Activated CD8-positive, alpha-beta memory T cell treated with anti-CD3 and anti-CD28 coated beads for 1 hour (primary cell): ENCODE measurements at places on chromosomes 5 and 9.

DNA sequence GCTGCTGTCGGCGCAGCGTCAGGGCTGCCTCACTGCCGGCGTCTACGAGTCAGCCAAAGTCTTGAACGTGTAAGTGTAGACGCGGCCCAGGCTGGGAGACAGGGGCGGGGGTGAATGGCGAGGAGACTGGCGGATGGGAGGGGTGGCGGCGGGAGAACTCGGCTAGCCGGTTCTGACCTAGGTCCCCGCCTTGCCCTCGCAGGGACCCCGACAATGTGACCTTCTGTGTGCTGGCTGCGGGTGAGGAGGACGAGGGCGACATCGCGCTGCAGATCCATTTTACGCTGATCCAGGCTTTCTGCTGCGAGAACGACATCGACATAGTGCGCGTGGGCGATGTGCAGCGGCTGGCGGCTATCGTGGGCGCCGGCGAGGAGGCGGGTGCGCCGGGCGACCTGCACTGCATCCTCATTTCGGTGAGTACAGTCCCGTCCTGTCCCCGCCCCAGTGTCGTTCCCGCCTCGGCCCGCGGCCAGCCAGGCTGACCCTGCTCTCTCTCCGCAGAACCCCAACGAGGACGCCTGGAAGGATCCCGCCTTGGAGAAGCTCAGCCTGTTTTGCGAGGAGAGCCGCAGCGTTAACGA is 745 bp downstream of the GADD45G start:
- DNase-seq, result peak; percentile 17

DNA sequence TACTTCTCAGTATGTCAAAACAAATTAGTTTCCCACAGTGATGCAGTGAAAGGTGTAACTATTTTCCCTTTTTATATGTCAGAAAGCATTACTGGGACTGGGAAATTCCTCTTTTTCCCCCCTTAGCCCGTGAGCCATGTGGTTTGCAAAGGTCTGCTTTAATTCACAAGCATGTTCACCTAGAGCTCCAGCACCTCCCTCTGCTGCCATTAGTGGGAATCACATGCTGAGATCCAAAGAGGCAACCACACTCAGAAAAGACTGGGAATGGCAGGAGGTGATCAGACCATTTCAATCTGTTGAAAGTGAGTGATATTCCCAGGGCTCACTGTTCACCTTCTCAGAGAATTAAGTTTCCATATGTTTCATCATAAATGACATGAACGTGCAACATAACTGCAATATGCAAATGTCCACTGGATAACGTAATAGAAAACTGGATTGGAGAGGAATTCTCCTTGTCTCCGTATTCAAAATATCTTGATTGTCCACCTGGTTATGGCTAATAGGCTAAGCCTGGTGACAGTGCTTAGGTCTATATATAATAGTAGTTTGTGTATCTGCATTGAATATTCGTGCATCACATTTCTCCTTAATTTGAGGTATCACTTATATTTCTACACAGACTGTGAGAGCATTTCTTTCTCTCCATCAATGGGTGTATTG is 703.5 kb upstream of the WWC1 start:
- DNase-seq, result no peak

GRCh38 chr5:64165500-64166200 is at the start of gene RNF180:
Gene RNF180 (plus strand): TSS chr5:64165843. CDS start chr5:64200808, 34,965 bp downstream.
- no peak for DNase-seq

- DNase-seq, result no peak
These were observed 1.6 kb upstream of the PRDM6 start for GRCh38 chr5:123087173-123088030.

DNA sequence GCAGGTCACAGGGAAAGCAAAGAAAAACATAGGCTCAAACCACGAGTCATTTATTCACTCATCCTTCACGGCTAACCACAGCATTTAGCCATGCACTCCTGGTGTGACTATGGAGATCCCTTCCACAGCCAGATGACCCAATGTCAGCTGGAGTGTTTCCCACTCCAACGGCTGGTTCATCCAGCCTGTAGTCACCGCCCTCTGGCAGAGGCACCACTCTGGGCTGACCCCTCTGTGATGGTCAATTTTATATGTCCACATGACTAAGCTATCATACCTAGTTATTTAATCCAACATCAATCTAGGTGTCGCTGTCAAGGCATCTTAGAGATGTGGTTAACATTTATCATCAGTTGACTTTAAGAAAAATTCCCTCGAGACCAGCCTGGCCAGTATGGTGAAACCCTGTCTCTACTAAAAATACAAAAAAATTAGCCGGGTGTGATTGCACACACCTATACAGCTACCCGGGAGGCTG is 9.5 kb upstream of the PHF19 start:
- DNase-seq, result no peak

- no peak for DNase-seq
These were observed 122.4 kb downstream of the BASP1 start for GRCh38 chr5:17339841-17340240.

DNA sequence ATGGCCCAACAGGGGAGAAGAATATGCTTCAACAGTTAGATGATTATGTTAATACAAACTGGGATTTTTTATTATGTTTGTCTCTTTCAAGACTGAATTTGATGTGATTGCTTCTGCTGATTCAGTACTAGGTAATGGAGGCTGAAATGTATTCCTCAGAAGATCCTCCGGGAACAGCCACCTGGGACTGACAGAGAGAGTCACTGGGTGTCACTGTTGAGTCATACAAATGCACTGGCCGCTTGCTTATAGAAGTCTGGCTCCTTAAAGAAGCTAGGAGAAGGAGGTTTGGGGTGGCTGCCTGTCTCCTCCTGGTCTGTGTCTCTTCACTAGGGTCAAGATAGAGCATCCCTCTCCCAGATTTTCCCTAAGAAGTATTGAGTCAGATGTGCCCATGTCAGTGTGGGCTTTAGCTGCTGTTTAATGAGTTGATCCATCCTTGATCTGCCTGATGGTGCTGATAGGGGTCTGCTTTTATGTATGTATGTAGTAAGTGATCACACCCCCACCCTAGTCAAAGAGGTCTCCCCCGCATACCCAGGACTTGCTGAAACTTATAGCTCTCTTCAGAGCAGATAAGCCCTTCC is 773.4 kb downstream of the BRINP1 start:
- DNase-seq, result no peak

- no peak for DNase-seq
These were observed 198.6 kb upstream of the CDH6 start for GRCh38 chr5:30994902-30995301.

GRCh38 chr5:82362636-82363035 is 84.5 kb upstream of the RPS23 start:
- DNase-seq, result no peak

DNA sequence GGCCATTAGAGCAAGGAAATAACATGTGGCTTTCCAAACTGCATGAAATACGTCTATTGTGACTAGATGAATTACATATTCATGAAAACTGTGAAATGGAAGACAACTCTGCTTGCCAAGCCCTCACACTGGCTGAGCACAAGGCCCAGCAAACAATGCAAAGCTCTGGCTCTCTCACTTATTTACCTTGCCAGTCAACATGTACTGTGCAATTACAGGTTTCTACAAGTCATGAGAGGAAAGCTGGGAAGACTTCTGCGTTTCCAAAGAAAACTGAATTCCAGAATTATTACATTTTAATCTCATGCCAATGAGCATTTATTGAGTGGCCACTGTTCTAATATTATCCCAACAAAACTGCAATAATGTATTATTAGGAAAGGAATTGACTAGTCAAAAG is 12.1 kb upstream of the C5orf63 start:
- no peak for DNase-seq

- no peak for DNase-seq
These were observed 13.4 kb downstream of the PRRX2 start for GRCh38 chr9:129678844-129679243.

DNA sequence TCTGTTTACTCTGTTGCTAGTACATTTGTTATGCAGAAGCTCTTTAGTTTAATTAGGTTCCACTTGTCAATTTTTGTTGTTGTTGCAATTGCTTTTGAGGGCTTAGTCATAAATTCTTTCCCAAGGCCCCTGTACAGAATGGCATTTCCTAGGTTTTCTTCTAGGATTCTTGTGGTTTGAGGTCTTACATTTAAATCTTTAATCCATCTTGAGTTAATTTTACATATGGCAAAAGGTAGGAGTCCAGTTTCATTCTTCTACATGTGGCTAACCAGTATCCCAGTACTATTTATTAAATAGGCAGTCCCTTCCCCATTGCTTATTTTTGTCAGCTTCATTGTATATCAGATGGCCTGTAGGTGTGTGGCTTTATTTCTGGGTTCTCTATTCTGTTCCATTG is 792.4 kb downstream of the PTPRD start:
- DNase-seq, result no peak

DNA sequence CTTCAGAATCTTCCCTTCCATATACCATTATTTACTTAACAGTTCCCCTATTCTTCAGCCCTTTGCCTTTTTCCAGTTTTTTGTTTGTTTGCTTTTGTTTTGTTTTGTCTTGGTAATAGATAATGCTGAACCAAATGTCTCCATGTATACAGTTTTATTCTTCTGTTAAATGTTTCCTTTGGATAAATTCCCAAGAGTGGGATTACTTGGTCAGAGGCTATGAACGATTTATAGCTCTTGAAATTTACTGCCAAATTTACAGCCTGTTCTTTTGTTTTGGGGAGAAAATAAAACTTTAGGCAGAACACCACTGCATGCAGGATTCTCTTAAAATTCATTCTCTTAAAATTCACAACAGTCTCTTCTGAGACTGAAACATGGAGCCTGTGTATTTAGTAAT is 38.6 kb downstream of the NR4A3 start:
- no peak for DNase-seq

DNA sequence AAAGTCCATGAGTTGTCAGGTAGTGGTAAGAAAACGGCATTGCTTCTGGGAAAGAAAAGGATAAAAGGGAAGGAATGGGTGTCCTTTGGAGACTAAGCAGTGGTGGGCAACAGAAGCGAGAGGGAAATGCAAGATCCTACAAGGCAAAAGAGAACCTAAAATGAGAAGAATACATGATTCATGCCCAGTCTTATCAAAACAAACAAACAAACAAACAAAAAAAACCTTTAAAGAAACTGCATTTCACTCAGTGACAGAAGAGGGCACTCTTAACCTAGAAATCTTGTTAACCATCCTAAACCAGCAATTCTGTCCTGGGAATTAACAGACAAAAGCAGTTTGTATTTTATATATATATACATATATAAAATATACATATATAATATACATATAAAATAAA is 88.5 kb downstream of the SUSD1 start:
- DNase-seq, result no peak

DNA sequence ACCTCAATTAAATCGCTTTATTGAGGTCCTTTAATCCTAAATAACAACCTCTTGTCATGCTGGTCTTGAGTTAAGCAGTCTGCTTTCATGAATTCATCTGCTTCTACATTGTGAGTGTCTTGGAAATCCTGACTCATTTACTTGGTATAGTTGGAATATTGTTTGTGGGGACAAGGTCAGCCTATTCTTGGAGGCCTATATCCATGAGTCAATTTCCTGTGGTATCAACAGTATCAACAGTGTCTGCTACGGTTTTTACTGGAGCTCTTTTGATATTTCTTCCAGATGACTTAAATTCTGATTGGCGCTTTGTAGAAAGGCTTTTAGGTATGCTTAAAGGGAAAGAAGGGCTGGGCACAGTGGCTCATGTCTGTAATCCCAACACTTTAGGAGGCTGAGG is 71.2 kb upstream of the PARP8 start:
- DNase-seq, result no peak

- DNase-seq, result no peak
These were observed 12.0 kb downstream of the GDF9 start for GRCh38 chr5:132854301-132854700.

DNA sequence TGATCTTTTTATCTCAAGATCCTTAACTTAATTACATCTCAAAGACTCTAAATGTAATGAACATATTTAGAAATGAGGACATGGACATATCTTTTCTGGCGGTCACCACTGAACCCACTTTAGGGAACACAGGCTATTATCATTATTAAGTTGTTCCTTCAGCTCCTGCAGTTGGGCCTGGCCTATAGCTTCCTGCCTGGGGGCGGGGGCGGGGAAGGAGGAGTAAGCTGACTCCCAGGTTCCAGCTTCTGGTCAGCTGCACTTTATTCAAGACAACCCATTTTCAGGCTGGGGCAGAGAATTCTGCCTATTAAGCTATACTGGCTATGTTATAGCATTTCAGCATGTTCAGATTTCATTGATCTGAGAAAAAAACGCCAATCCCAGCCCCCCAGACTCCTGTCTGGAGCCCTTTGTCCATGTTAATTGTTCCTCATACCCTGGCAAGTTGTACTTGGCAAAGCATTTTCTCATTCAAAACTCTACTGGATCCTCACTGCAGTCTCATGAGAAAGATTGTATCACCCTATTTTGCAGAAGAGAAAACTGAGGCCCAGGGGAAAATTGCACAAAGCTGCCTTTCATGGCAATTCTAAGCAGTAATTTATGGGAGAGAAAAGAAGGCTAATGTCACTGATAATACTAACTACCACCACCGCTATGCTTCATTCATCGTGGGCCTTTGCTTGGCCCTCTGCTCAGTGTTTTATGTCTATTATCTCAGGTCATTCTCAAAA is 25.1 kb downstream of the COL15A1 start:
- no peak for DNase-seq

- DNase-seq, result no peak
These were observed 128.4 kb upstream of the IER5L start for GRCh38 chr9:129306318-129306973.

GRCh38 chr9:2778816-2779215 is 61.5 kb downstream of the KCNV2 start:
- no peak for DNase-seq

GRCh38 chr5:54902791-54903473 is 82.5 kb downstream of the ESM1 start:
- DNase-seq, result no peak

DNA sequence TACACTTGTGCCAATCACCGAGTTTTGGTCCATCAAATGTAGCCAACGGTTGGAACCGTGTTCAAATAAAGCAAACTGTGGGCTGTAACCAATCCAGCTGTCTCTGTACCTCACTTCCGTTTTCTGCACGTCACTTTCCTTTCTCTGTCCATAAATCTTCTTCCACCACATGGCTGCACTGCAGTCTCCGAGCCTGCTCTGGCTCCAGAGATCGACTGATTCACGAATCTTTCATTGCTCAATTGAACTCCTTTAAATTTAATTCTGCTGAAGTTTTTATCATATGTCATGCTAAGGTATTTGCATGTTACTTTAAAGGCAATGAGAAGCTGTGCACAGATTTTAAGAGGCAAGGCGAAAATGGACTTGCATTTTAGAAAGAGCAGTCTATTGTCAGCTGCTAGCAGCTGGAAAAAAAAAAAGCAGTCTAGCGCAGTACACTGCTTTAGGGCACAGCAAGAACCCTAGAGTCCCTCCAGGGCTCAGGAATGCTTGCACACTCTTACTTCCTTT is 13.2 kb downstream of the TTC39B start:
- no peak for DNase-seq

DNA sequence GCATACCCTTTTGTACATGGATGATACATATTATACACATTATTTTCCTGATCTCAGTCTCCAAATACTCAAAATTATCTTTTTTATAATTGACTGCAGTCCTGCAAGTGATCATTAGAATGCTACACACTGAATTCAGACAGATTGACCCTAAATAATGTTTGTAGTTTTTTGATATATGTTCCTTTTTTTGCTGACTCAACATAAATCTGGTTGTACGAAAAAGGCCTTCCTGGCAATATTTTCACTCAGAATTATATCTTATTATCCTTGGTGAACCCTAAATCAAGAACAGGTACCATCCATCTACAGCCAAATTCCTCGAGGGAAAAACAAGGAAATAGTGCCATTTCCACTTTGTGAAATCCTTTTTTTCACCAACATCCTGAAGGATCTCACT is 105.6 kb upstream of the RASGRF2 start:
- no peak for DNase-seq

- DNase-seq, result no peak
These were observed 96.5 kb downstream of the TARS1 start for GRCh38 chr5:33537240-33537639.
